ENCODE measurements at places on chromosomes 7 and 10. TPM values are rescaled to one million over a fixed set of nuclear protein-coding genes. Genes with fewer than 3 reads are reported as not detected.

DNA sequence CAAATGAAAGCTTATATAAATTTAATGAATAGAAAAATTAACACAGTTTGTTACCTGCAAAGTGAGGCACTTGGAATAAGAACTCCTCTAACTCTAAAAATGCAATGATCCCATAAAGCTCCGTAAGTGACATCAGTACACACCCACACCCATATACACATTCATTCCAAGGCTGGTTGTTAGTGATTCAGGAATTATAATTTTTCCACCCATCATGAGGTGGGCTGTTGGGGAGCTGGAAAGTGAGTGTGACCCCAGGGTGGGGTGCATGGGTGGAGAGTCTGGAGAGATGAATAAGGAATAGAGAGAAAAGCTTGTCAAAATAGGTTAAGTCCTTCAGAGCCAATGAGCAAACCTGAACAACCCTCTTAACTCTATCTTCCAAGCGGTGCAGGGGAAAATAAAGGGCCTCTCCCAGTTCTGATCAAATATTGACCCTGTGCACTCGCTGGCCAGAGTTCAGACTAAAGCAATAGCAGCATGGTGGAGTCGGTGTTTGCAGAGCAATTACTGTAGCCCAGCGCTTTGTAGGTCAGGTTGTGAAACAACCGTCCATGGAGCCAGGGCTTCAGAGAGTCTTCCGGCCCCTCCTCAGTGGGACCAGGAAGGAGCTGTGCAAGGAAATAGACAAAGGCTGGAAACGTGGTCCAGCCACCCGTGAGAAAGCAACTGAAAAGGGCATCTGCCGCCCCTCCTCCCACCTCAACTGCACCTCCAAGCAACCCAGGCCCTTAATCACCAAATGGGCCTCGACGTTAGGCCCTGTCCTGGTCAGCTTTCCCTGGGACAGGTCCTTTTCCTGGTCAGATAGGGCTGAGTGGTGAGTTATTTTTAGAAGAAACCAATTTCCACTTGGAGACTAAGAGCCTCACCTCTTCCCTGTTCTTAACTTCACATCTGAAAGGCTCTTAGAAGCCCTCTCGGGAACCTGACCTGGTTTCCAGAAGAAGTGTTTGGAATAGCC lies 61.2 kb downstream of the SH3PXD2A start:
- DNase-seq, result no peak

AKR1D1 gene
- polyA plus RNA-seq, result not detected

DNA sequence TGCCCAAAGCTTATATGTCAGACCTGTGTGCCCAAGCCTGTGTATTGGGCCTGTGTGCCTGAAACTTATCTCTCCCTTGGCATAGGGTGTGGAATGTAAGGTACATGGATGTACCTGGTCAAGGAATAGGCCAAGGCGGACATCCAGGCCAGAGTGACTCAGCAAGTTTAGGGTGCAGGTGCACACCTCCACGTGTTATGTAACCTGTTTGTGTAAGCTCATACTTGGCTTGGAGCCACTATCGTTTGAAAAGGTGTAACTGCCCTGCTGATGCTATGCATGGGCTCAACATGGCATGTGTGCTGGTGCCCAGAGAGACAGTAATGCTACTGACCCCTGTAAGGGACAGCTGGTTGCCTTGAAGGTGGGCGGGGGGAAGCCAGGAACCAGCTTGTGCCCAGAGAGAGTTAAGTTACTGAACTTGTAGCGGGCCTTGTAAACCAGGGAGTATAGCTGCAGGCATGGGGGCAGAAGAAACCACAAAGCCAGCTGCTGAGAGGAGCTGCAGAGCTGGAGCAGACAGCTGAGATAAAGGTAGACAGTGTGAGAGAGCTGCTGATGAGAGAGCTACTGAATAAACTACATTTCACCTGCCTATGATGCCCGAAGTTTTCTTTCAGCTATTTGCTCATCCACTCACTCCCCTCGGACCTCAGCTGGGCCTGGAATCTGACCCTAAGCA lies 656.4 kb upstream of the ZWINT start:
- no peak for DNase-seq

DNA sequence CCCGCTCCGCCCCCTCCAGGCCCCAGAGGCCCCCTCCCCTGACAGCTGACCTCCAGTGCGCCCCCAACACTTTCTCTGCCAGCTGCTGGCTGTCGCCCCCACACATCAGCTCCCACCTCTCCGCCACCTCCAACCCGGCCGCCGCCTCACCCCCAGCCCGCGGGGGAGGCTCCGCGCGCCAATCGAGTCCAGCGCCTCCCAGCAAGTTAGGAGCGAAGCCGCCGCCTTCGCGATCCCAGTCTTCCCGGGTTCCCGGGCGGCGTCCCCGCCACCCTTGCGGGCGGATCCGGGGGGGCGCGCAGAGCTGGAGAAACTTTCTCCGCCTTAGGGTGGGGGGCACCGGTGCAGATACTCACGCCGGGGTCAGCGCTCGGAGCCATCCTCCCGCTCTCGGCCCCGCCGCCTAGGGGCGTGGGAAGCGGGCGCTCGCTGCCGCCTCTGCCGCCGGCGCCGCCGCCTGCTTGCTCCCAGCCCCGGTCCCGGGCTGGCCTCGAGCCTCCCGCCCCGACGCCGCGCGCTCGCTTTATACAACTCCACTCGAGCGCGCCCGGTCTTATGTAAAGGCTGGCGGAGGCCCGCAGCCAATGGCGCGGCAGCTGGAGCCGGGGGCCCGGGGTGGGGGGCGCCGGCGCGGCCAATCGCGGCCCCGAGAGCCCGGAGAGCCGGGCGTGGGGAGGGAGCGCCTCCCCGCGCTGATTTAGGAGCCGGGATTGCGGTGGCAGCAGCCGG lies at the start of gene CRTAC1:
CRTAC1 (minus strand) TSS at position 529 of the 729 bp plus-strand sequence; CDS start at position 380, 149 bp downstream.
- DNase-seq, result peak; percentile 44

GRCh38 chr7:29955799-29956486 lies 33.7 kb downstream of the SCRN1 start:
- no peak for DNase-seq

GRCh38 chr7:90078921-90079320 lies 75.3 kb upstream of the STEAP1 start:
- DNase-seq, result no peak

DNA sequence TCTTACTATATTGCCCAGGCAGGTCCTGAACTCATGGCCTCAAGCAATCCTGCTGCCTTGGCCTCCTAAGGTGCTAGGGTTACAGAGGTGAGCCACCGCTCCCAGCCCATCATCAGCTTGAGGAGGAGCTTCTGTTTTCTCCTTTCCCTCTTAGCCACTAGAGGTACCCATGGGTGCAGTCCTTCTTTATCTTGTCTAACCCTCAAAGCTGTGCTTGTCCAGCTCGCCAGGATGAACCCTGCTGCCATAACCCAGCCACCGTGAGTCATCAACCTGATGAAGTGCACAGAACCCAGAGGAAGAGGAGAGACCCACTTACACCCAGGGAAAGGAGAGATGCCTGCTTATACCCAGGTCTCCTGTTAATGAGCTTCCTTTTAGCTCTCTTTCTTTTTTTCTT lies 133.4 kb downstream of the CUL2 start:
- DNase-seq, result no peak

DNA sequence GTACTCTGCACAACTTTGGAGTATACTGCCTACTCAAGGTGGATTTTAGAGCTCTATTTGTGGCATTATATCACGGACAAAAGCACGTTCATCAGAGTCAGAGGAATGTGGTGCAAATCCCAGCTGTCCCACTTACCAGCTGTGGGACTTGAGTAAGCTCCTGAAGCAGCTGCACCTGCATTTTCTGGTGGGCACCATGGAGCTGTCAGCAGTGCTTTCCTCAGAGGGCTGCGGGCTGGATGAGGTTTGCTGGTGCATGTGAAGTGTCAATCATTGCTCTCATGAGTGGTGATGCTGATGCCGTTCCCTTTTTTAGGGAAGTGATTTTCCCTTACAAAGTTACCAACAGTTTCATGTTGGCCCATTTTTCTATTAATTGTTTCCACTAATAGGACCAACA lies 53.4 kb downstream of the EGFR start:
- DNase-seq, result no peak

DNA sequence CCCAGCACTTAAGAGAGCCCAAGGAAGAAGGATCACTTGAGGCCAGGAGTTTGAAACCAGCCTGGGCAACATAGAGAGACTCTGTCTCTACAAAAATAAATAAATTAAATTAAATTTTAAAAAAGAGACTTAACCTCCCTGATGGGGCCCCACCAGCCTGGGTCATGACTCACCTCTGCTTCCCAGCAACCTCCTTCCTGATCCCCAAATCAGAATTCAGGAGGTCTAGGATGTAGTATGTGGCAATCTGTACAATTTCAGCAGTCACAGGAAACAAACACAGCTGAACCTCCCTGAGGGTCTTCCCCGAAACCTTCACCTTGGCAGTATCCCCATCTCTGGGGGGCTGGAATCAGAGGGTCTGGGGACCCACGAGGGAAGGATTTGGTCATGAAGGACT lies 9.7 kb upstream of the PPP1R35 start:
- DNase-seq, result no peak

DNA sequence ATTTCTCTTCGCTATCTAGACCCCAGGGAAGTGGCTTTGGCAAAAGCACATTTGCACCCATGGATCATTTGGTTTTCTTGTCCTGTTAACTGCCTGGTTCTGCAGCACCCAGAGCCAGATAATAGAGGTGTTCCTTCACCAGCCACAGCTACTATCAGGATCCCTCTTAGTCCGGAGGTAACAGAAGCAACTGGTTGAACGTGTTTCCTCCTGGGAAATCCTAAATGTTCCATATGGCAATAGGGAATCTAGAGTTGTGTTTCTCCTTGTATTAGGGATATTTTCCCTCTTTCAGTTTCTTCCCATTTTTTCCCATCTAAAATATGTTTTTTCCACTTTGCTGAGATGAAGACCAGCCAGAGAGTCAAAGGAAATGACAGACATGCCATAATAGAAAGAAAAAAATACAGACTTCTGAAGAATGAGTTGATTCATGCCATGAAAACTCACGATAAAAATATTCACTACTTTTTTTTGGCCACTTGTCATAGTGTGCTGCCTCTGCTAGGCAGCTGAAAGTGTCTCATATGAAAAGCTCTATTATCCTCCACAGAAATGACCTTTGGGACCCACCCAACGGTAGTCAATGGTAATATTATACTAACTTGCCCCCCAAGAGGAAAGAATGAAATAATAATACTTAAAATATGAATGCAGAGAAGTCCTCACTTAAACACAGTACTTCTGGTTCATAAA lies 472.8 kb downstream of the KCNMA1 start:
- DNase-seq, result no peak

- DNase-seq, result no peak
Measured at GRCh38 chr10:112363696-112364688, 9.9 kb upstream of the ACSL5 start.

HOXA6 gene
- polyA plus RNA-seq, result 5.6 TPM

DNA sequence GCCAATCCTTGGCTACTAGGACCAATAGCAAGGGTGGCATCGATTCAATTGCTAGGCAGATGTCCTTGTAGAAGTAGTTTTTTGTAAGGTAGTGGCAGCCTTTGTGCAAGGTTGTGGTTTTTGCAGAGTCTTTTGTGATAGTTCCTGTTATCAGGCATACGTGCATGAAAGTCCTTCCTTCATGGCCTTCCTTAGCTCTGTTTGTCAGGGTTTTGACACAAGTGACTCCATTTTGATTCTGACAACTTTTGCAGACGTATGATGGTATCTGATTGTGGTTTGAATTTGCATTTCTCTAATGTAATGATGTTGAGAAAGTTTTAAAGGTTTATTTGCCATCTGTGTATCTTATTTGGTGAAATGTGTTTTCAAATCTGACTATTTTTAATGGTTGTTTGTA lies 71.8 kb upstream of the SYPL1 start:
- DNase-seq, result no peak

GRCh38 chr10:132507956-132508490 lies 29.6 kb upstream of the INPP5A start:
- DNase-seq, result no peak

- DNase-seq, result no peak
Measured at GRCh38 chr10:110076559-110077318, 69.0 kb downstream of the ADD3 start.

DNA sequence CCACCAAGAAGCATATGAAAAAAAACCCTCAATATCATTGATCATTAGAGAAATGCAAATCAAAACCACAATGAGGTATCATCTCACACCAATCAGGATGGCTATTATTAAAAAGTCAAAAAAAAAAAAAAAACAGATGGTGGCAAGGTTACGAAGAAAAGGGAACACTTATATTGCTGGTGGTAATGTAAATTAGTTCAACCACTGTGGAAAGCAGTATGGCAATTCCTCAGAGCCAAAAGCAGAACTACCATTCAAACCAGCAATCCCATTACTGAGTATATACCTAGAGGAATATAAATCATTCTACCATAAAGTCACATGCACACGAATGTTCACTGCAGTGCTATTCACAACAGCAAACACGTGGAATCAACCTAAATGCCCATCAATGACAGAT lies 46.0 kb downstream of the CNOT4 start:
- no peak for DNase-seq

All from hindlimb muscle (tissue), 1 donor.